ENCODE measurements at places on chromosomes 16 and 17.

DNA sequence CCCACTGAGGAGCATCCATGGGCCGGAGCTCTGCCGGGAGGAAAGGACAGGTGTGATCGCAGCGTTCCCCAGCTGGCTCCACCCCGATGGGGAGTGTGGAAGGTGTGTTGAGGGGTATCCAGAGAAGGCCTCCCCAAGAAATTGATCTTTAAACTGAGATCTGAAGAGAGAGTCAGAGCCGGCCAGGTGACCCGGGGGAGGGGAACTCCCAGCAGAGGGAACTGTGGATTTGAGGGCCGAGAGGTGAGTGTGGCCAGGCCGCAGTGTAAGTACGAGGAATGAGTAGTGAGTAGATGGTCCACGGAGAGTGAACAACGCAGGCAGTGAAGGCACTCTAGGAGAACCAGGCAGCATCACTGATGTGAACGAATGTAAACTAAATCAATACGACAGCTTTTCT, 80.2 kb downstream of the RPTOR start:
- DNase-seq, result no peak

- no peak for DNase-seq
Observed at GRCh38 chr17:55323518-55324295, 58.9 kb downstream of the HLF start.

GRCh38 chr16:7336742-7337141, 4.1 kb downstream of the RBFOX1 start:
- DNase-seq, result no peak

DNA sequence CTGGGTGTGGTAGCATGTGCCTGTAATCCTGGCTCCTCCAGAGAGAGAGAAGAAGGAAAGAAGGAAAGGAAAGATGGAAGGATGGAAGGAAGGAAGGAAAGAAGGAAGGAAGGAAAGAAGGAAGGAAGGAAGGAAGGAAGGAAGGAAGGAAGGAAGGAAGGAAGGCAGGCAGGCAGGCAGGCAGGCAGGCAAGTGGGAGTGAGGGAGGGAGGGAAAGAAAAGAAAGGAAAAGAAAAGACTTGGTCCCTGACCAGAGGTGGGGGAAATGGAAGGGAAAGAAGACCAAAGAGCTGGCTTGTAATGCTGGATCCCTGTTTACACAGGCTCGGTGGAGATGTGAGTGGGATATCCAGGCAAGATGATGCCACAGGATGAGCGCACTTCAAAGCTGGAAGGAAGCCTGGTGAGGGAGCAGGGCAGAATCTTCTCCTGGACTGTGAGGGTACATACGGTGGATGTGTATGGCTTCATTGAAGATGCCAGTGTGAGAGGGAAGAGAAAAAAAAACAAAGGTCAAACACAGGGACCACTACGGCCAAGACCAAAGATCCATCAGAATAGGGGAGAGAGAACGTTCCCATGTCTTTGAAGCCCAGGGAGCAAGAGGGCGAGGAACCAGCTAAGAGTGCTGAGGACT, 2.1 kb downstream of the CES1 start:
- no peak for DNase-seq

DNA sequence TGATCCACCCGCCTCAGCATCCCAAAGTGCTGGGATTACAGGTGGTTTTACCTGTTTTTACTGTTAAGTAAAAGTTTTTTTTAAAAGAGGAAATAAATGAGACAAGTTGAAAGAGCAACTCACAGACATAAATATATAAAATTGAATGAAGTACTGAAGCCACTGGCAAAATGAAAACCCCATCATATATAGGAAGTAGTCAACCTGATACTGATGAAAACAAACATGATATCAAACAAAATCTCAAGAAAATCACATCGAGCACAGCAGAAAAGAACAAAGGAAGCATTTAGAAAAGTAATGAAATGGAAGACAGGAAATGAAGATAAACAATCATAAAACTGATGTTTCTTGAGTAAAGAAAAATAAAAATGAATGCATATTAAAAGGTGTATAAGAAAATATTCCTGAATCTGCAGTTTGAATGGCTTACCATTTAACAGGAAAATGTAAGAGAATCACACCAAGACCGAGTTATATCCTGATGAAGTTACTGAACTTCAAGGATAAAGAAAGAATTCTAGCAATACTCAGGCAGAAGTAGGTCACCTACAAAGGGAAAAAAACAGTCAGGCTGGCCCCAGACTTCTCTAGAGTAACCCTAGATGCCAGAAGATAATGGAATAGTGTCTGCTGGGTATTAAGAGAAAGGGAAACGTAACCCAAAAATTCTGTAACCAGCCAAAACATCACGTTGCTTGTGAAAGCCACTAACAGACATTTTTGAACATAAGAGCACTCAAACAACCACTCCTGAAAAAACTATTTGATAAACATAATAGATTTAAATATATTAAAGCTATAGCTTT, 31.5 kb downstream of the UBE2G1 start:
- no peak for DNase-seq

All from anterior cingulate cortex (tissue), 58 donors.